GM23248 (cell line): ENCODE measurements at places on chromosomes 4 and X. TPM values are rescaled to one million over a fixed set of nuclear protein-coding genes. Genes with fewer than 3 reads are reported as not detected.

EGF gene
- total RNA-seq = 0.13 and 0.43 TPM in 2 replicates

TIMM17B gene
- total RNA-seq = 17.8 and 26.7 TPM in 2 replicates

TNIP3 gene
- 0.76 and 1.4 TPM in 2 replicates for total RNA-seq

TLR2 gene
- not detected in 2 replicates for total RNA-seq

CENPVL2 gene
- not detected in 2 replicates for total RNA-seq
